ENCODE measurements at places on chromosomes 6 and 20.

DNA sequence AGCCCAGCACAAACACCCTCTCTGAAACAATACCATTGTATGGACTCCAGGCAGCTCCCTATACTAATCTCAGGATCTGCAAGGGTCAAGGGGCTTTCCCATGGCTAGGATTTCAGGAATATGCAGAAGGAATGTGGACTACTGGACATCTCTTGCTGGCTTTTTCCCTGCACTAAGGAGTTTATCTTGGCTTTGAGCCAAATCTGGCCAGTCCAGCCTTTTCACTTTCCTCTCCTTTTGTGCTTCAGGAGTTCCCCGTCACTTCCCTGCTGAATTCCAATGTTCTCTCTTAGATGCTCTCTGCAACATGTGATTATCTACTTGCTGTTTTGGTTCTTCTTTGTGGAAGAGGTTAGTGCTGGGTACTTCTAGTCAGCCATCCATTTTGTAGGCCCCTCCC, 568.2 kb downstream of the HDGFL1 start:
- DNase-seq, result no peak

DNA sequence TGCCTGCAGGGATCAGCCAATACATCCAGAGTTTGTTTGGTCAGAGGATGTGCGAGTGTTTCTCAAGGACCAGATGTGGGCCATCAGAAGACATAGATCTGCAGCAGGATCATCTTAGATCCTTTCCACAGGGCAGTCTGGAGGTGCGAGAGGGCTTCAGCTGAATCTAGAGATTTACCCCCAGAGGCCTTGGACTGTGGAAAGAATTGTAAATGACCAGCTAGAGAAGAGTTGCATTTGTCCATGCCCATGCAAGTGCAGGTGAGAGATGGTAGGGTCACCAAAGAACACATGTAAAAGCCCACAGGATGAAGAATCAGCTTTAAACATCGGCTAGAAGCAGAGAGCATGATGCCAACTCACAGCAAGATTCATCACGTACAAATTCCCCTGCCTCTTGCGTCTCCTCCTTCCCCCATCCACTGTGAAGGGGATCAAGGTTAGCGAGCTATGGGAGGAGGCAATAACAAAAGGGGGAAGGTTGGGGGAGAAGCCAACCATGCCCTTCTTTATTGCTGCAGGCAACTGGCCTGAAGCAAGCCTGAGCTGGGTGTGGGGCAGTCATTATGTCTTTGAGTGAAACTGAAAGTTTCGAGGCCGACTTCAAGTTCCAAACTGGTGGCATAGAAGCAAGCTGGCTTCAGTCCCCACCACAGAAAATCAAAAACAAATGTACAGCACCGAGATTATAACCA, 83.5 kb downstream of the SCML4 start:
- DNase-seq, result no peak

DNA sequence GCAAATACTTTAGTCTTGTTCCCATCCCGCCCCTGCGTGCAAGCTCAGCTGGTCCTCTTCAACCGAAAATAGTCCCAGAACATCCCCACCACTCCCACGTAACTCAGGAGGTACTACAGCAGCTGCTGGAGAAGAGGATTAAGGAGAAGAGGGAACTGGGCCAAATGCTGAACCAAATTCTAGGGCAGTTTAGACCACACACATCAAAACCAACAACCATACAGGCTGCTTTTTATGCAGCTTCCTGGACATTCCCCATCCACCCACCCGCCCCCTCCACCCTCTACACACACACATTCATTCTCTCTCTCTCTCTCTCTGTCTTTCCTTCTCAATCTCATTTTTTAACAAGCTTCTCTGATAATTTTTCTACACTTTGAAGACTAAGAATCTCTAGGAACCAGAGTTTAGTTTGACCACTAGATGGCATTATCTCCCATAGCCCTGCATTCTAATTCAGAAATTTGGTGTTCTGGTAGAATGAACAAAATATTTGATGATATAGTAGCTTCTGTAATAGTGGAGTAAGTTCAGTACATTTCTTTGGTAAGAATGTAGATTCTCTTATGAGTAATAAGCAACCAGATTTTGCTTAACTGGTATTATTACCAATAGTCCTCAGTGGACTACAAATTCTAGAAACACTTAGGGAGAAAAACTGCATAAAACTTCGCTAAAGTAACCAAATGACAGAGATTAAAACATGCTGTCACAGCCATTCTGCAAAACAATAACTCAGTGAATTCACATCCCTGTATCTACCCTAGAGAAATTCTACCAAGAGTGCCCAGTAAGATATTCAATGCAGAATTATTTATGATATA, 52.1 kb upstream of the BEND6 start:
- DNase-seq, result no peak

DNA sequence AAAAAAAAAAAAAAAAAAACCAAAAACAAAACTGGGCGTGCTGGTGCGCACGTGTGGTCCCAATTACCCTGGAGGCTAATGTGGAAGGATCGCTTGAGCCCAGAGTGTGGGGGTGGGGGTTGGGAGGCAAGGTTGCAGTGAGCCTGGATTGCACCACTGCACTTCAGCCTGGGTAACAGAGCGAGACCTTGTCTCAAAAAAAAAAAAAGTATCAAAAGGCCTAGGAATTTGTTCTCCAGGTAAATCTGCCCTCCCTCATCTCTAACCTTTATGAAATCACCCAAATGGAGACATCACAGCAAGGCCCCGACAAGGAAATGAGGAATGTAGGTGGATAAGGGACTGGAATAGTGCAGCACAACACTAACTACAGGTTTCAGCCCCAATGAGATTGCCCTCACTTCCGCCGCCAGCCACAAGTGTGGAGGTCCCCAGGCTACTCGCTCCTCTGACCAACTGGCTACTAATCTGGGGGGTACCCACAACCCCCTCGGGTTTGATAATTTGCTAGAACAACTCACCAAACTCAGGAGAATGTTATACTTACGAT, 36.8 kb upstream of the DDR1 start:
- no peak for DNase-seq

DNA sequence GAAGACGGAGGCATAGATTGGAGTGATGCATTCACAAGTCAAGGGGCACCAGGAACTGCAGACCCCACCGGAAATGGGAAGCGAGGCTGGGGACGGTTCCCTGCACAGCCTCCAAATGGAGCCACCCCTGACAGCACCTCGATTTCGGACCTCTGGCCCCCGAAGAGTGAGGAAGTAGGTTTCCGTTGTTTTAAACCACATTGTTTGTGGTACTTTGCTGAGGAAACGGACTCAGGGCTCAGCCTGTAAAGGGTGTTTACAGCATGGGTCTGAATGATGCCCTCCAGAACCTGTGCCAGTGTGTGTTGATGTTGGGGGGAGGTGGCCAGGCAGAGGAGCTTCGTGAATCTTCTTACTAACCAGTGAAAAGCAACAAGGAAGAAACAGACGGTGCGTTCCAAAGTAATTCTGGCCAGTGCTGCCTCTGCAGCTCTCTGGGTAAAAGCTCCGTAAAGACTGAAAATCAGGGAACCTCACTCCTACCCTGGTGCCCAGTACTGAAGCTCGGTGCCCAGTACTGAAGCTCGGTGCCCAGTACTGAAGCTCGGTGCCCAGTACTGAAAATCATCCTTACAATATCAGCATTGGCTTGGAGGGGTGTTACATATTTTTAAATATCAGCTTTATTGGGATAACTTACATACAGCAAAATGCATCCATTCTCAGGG, 30.1 kb upstream of the CCR6 start:
- DNase-seq, result no peak

DNA sequence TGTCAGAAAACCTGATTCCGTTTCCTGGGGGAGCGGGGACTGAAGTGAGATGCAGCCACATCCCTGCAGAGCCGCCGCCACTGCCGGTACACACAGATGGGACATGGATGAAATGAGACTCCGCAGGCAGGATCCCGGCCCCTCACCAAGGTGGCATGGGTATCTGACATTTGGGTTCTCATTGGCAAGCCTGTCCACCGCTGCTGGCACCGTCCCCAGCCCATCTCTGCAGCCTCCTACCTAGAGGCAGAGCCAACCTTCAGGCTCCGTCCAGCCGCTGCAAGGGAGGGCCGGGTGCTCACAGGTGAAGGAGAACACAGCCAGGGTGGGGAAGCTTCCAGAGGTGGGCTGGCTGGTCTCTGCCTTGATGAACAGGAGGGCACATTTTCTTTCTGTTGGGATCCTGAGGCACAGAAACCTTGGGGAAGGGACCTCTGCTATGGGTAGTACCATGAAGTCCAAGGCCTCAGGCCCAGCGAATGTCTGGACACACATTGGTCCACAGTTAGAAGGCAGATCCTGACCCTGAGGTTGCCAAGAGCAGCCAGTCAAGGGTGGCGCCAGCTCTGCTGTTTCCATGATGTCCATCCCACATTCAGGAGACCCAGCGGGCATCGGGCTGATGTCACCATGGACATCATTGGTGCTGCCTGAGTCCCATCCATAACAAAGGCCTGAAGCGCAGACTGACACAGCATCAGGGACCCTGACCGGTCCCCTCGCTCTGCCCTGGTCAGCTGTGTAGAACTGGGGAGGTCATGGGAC, 177.4 kb downstream of the TAF4 start:
- no peak for DNase-seq

DNA sequence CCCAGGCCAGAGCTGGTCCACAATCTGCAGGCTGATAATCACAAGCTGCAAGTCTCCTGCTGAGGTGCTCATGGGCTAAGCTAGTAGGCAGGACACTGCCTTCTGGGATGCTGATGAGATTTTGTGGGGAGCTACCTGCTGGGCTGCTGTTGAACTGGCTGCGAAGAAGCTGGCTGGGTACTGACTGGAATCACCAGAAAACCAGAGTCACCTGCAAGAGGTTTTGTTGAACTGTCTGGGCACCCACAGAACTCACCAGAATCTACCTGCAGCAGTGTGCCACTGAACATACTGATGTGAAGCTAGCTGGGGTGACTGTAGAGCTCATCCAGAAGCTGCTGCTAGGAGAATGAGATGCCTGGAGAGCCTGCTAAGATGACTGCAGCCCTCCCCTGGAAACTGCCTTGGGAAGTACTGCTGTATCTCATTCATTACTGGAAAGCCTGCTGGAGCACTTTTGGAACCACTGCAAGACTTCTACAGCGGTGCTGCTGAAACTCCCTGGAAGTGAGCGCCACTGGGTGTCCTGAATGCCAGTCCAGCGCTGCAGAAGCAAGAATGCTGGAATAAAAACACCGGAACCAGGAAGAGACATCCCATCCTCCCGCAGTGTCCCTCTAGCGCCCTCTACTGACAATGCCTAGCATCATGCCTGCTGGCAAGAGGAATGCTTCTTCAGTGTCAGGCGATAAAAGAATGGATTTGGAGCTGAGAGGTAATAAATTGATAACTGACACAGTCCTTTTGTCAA, 64.9 kb upstream of the ARHGAP18 start:
- DNase-seq, result peak; percentile 75

- DNase-seq, result no peak
These were observed 109.0 kb upstream of the SUPT3H start for GRCh38 chr6:45486736-45487135.

- no peak for DNase-seq
These were observed 511.3 kb downstream of the QKI start for GRCh38 chr6:163925839-163926238.

GRCh38 chr20:60931696-60932095, 320.4 kb upstream of the CDH4 start:
- DNase-seq, result no peak

- no peak for DNase-seq
These were observed 18.1 kb downstream of the SLX4IP start for GRCh38 chr20:10453241-10453640.

DNA sequence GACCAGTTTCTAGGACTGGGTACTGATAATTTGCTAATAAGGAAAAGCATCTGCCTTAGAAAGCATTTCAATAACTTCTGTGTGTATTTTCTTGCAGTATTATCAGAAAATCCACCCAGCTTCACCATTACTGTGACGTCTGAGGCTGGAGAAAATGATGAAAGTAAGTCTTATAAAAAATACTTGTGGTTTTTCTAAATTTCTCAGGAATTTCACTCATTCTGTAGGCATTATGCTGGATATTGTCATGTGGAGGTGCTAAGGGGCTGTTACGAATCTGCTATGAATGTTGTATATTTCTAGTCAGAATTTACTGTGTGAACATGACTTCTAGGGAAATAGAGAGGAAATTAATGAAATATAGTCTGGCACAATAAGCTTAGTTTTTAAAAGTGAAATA, 8.9 kb downstream of the RWDD1 start:
- DNase-seq, result no peak

DNA sequence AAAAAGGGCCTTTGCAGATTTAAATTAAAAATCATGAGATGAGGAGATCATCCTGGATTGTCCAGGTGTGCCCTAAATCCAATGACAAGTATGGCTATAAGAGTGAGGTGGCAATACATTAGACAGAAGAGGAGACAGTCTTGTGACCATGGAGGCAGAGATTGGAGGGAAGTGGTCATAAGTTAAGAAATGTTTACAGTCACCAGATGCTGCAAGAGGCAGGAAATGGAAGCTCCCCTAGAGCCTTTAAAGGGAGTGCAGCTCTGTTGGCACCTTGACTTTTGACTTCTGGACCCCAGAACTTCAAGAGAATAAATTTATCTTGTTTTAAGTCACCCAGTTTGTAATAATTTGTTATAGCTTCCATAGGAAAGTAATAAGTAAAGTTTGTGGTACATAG, 61.1 kb downstream of the HMGN3 start:
- DNase-seq, result no peak

- DNase-seq, result no peak
These were observed 24.9 kb upstream of the BTN3A2 start for GRCh38 chr6:26340066-26340465.

DNA sequence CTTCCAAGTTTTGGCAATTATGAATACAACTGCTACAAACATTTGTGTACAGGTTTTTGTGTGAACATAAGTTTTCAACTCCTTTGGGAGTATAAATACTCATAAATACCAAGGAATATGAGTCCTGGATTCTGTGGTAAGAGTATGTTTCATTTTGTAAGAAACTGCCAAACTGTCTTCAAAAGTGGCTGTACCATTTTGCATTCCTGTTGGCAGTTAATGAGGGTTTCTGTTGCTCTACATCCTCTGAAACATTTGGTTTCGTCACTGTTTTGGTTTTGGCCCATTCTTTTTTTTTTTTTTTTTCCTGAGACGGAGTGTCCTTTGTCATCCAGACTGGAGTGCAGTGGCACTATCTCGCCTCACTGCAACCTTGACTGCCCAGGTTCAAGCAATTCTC, 8.5 kb downstream of the AP5S1 start:
- DNase-seq, result no peak

DNA sequence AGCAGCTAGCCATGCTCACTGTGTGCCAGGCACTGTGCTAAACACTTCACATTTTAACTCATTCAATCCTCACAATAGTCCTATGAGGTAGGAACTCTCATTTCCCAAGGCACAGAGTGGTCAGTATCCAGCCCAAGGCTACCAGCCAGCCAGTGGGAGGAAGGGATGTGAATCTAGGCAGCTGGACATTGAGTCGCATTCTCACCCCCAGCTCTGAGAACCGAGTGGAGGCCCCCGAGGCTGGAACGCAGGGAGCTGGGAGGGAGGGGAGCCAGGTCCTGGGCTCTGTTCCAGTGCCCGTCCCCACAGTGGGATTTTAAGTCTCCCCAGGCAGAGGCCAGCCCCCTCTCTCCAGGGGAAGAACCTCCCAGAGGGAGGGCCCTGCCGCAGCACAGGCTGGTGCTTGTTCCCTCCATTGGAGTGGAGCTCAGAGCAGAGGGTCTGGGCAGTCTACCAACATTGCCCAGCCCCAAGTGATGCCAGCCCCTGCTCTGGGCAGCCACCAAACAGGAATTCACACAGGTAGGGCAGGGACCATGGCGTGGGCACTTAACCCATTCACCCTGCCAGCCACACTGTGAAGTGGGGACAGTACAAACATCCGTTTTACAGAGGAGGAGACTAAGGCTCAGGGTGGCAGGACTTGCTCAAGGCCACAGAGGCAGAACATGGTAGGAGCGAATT, 131.3 kb downstream of the CEBPB start:
- DNase-seq, result no peak
